ENCODE measurements at places on chromosomes 2 and 18. TPM values are rescaled to one million over a fixed set of nuclear protein-coding genes. Genes with fewer than 3 reads are reported as not detected.

Gene CNOT11
- 39.4 TPM for total RNA-seq

Gene C2orf80
- not detected for total RNA-seq

Gene VWA3B
- total RNA-seq, result not detected

Gene DHRS9
- total RNA-seq, result not detected

Gene FMNL2
- total RNA-seq, result 0.30 TPM

Gene RGPD4
- total RNA-seq, result 0.63 TPM

Gene REEP1
- total RNA-seq, result not detected

Gene ACMSD
- total RNA-seq, result not detected
